NCI-H2107 (cell line): ENCODE measurements at places on chromosomes 12 and 14.

GRCh38 chr14:100894416-100894815, 9.1 kb downstream of the RTL1 start:
- DNase-seq: no peak

DNA sequence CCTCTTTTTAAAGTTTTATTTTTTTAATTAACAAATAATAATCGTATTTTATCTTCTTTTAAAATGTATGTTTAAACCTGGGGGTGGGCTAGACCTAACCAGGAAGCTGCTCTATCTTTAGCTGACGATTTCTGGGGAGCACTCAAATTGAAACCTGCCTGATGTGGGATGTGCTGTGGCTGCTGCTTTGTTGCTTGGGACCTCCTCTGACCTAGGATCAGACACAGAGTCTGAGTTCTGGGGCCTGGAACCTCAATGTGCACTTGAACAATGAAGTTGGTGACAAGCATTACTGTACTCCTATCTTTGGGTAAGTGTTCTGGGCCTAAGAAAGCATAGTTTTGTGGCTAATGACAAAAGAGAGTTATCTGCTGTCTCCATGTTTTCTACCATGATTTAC, 386.7 kb downstream of the DAD1 start:
- DNase-seq: no peak

- no peak for DNase-seq
These were observed 274.8 kb downstream of the SLC15A4 start for GRCh38 chr12:128548949-128549348.

- DNase-seq: no peak
These were observed 310.0 kb upstream of the DDHD1 start for GRCh38 chr14:53462931-53463778.

- no peak for DNase-seq
These were observed 10.2 kb downstream of the TIGAR start for GRCh38 chr12:4331221-4331620.

- peak; percentile 69 for DNase-seq
These were observed 66.5 kb downstream of the TBC1D30 start for GRCh38 chr12:64890873-64891468.

GRCh38 chr12:68332728-68333630, 817 bp upstream of the MDM1 start:
- DNase-seq: no peak

- DNase-seq: no peak
These were observed 97.5 kb upstream of the NEDD1 start for GRCh38 chr12:96809522-96809921.

DNA sequence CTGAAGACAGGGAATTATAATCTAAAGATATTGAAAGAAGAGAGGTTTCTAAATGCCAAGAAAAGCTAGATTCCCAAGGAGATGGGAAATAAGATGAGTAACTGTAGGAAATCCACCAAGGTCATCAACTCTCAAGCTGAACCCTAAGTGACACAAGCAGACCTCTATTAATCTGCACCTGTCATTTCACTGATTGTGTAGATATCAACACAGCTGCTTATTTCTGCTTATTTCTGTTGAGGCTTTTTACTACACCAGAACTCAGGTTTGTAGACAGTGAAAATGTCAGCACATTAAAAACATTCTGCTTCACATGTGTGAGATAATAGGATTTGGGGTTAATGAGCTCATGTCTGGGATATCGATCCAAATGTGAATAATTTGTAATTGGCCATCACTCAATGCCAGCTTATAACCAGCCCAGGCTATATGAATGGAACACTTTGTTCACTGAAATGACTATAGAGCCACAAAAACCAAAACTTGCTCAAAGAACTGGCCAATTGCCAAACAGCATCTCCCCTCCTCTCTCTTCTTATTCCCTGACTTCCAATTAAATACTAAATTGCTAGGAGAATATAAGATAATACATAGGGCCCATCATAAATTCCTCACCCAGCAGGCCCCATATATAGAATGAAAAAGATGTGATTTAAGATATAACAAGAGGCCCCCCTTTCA, 188.7 kb upstream of the ARID2 start:
- no peak for DNase-seq

- DNase-seq: no peak
These were observed 4.6 kb upstream of the PAPOLA start for GRCh38 chr14:96497586-96497985.

DNA sequence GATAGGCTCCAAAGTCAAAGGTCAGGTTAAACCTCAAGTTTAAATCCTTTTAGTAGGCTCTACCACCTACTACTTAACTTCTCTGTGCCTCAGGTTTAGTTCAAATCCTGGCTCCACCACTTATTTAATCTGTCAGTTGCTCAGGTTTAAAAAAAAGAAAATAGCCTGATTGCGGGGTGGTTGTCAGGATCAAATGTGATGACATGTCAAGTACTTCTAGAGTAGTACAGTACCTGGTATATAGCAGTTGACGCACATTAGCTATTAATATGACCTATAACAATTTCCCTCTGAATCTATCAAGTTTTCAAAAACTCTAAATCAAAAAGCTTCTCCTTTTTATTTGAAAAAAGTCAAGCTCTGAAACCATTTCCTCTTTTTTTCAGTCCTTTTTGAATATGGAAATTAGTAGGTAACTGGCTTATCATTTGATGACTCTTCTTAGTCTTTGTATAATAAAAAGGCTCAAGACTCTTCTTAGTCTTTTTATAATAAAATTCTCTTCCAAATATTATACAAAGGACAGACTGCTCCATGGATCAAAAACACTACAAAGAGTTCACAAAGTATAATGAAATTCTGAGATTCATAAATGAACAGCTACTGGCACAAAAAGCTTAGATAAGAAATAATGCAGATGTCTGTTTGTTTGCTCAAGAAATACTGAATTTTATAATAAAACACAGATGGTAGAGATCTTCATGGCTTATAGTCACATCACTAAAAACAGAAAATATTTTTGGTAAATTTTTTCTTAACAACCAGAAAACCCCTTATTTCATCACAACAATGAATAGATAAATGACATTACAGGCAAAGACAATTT, 5.0 kb downstream of the OSBPL8 start:
- no peak for DNase-seq

DNA sequence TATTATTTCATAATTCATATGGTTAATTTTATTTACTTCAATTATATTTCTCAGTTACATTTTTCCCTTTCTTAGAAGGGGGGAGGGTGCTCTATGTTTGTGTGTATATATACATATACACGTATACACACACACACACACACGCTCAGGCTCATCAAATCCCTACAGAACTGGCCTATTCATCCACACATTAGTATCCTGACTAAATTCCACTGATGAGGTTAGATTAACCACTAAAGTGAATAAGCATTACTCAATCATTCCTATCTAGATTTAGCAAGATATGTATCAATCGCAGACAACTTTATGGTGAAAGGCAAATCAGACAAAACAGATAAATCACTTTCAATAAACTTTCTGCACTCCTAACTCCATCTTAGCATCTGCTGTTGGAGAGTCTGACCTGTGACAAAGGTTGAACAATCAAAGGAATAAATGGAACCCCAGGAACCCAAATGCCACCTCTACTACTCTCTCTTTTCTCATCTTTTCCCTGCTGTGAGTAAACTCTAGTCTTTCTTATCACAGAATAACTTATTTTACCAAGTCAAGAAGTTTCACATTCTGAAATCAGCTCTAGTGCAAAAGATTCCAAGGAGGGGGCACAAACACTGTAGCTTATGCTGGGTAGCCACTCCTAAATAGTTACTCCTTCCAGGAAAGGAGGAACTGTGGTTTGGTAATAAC, 67.6 kb downstream of the RALGAPA1 start:
- DNase-seq: no peak

DNA sequence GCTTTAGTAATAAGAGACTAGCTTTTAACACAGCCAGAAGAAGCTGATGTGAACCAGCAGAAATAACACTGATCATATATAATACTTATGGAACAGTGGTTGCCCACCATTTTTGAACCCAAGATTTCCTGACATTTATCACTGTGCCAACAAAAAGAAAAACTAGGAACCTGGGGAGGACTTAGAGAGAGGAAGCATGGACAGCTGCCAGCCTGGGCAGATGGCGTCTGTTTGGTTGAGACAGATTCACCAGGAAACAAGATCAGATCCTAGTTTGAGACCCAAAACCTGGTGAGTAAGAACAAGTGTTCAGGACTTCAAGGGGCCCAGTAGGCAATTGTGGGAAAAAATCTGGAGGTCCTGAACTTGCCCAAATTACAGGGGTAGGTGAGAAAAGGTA, 95.3 kb downstream of the BICD1 start:
- no peak for DNase-seq

DNA sequence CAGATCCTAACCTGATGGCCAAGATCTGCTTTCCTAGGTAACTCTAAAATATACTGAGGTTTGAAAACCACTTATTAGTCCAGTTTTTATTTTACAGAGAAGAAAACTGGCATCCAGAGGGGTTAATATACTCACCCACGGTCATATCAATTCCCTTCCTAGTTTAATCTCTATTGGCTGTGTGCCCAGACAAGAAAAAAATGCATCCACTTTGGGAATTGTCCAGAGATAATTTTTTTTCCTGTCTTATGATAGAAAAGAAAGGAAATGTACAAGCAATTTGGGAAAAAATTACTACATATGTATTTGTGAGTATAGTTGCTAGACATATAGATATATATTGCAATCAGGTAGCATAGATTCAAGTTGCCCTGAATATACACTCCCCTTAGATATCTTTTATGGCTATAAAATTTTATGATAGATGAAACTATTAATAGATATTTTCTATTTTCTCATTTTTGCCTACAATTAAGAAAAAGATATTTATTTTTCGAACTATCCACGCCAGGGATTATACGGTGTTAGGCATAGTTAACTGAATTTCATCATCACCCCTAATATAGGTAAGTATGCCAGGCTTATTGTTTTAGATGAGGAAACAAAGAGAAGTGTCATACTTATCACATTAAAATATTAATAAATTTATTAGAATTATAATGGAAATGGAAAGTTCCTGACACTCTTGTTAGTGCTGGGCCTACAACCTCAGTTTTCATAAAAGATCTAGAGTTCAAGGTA, 100.5 kb upstream of the SLC38A2 start:
- DNase-seq: no peak

GRCh38 chr14:66708267-66708666, 200.3 kb downstream of the GPHN start:
- DNase-seq: no peak

- no peak for DNase-seq
These were observed 3.3 kb downstream of the FAM181A start for GRCh38 chr14:93930296-93930988.

DNA sequence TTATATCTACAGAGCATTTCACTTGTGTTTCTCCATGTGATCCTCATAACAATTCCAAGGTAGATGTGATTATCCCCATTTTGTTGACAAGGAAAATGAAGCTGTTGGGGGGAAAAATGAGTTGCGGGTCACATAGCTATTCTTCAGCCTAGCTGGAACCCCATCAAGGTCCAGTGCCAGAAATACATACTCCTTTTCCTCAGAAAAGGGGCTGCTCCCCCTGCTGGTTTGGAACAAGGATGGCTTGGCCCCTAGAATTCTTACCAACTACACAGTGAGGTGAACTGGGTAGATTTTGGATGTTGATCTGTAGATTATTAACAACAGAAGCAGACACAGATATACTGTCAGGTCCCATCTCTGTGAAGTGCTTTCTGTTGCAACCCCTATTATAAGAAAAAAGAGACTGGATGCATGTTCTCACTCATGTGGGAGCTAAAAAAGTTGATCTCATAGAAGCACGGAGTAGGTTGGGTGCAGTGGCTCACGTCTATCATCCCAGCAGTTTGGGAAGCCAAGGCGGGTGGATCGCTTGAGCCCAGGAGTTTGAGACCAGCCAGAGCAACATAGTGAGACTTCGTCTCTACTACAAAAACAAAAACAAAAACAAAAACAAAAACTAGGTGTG, 8.9 kb downstream of the IKZF4 start:
- DNase-seq: no peak

DNA sequence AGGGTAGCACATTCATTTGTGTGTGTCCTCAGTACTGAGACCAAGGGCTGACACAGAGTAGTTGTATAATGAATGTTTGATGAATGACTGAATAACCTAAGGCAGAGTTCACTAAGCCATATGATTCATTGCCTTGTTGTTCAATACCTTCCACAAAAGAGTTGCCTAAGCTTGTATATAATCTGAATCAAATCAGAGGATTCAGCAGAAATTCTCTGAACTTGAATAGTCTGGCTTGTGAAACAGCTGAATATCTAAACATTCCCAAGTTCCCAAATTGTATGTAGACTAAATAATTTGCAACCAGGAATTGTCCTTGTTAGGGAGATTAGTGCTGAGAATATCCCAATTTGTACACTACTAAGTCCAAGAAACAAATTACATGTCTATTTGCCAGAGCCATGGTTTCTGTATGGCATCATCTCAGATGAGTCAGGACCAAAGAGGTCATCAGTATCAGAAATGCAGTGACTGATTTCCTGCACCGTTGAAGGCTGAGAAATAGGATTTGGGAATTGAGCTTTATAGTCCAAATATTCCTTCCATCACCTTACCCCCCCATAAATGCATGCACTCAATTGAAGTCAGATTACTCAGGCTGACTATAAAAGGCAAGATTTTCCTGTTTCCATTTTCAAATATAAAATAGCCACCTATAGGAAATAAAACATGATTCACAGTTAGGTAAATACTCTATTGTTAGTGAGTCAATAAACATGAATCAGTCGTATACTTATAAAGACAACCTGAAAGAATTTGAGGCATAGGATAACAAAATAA, 168.7 kb downstream of the PHLDA1 start:
- no peak for DNase-seq

GRCh38 chr14:22515929-22516328, 73.1 kb downstream of the DAD1 start:
- DNase-seq: no peak

- DNase-seq: no peak
These were observed 96.1 kb downstream of the EML1 start for GRCh38 chr14:99889268-99889667.

- no peak for DNase-seq
These were observed 34.7 kb downstream of the CIT start for GRCh38 chr12:119842380-119842779.

GRCh38 chr14:72888192-72888591, 5.7 kb downstream of the DPF3 start:
- no peak for DNase-seq

DNA sequence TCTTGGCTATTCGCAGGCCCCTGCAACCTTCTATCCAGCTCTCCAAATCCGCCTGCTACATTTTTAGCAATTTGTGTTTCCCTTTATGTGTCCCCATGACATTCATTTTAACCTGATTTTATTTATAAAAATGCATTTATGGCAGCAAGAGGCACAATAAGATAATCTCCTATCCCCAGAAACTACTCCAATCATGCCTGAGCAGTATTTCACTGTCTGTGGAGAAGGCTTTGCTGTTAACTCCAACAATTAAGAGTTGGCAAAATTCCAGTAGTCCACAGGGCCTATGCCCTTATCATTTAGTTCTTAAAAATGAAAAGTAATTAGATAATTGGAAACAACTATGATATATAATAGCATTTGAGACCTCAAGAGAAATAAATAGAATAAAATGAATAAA, 462.4 kb downstream of the TRHDE start:
- no peak for DNase-seq
